Liver (tissue), 10 donors: ENCODE measurements at places on chromosomes 4 and X. TPM values are rescaled to one million over a fixed set of nuclear protein-coding genes. Genes with fewer than 3 reads are reported as not detected.

- DNase-seq, result no peak
Measured at GRCh38 chr4:145277011-145277410, 96.6 kb upstream of the OTUD4 start.

DNA sequence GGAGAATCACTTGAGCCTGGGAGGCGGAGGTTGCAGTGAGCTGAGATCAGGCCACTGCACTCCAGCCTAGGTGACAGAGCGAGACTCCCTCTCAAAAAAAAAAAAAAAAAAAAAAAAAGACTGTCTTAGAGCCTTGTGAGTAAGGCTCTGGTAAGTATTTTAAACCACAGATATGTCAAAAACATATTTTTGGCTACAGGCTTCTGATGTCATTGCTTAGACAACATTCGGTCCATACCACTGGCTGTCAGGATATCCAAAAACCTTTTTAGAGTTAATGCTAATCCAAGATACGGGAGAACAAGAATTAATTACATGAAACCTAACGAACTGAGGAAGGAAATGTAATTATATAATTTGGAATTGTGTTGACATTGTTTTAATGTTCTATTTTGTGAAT is 999.5 kb upstream of the PABPC4L start:
- no peak for DNase-seq

GRCh38 chrX:50615570-50616158 is 145.0 kb upstream of the DGKK start:
- DNase-seq, result no peak

- no peak for DNase-seq
Measured at GRCh38 chr4:45423896-45424295, 697.5 kb upstream of the GNPDA2 start.

GRIA3 gene
- 3.1 TPM for total RNA-seq

CYSLTR1 gene
- total RNA-seq, result 0.50 TPM

- DNase-seq, result no peak
Measured at GRCh38 chr4:81802285-81802846, 330.7 kb upstream of the RASGEF1B start.

GRCh38 chrX:19350941-19351384 is 7.2 kb downstream of the PDHA1 start:
- no peak for DNase-seq

DNA sequence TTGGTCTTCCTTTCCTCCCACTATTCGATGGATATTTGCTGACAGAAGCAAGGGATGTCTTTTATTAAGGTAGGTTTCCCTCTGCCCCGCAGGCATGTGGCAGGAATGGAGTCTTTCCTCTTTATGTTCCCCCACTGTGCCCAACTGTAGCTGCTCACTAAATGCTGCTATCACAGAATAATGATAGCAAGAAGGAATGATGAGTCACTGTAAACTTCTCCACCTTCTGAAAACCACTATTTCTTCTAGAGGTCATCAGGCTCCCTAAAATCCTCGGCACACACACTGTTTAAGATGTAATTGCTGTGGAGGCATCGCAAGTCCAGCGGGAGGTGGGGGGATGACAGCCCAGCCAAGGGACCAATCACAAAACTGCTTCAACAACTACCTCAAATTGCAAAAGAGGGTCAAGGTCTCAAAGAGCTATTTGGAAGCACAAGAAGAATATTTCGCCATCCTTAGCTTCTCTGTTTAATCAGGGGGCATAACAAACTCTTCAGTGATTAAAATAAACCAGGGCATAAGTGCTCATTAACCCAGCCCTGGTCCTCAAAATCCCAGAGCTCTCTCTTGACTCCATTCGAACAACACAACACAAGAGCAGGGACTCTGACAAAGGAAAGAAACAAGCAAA is 13.9 kb downstream of the QDPR start:
- no peak for DNase-seq

DNA sequence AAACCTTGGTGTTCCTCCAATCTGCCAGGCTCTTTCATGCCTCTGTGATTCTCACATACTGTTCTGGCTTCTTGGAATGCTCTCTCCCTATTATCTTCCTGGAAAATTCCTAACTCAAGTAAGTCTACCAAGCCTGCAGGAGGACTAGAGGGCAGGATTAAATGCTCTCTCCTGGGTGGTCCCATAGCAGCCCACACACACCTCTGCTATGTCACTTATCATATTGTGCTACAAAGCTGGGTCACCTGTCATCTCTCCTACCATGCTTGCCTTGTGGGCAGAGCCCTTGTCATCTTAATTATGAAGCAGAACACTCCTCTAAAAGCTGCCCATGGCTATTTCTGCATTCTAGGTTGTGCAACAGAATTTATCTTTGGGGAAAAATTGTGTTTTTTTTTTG is 344.5 kb upstream of the NOCT start:
- DNase-seq, result no peak

BEX1 gene
- total RNA-seq, result 84.0 TPM

DNA sequence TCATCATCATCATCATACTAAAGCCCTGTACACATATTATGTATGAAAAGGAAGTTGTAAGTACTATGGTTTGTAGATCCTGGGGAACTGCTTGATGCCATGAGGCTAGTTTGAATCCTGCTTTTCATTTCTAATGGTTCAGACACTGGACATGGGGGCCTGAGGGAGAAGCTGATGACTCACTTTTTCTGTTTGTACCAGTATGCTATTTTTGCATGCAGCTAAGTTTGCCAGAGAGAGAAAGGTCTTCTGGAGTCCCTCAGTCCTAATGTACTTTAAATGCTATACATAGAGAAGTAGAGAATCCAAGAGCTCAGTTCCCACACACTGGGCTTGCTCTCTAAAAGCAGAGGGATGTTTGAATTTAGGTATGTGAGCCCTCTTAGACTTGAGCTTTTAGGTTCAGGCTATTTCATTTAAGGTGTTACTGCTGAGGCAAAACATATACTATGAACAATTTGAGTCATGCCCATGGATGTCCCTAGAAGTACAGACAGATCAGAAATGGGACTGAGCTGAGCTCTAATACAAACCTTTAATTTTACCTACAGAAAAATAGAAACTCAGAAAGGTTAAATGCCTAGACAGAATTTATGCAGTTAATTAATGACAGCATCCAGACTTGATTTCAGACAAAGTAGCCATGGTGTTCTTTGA is 17.6 kb upstream of the HS3ST1 start:
- DNase-seq, result no peak

DNA sequence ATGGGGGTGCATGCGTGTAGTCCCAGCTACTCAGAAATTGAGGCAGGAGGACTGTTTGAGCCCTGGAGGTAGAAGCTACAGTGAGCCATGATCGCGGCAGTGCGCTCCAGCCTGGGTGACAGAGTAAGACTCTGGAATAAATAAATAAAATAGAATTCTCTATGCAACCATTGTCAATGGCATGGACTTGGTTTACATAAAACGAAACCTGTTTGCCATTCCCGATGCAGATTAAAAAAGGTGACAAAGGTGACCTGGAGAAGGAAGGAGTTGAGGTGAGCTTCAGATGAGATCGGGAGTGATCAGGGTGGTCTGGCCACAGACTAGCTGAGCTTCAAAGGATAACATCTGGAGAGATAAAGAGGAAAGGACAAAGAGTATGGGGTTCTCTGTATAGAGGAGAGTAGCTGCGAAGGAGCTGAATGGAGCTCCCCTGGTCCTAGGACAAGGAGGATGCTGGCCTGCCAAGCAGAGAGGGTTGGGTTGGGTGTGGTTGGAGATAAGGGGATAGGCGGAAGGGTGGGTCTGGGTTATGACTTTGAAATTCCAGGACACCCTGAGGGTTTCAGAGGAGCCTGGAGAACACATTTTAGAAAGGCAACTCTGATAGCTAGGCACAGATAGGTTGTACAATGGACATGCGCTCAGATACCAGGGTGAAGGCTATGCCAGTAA is 98.6 kb downstream of the RBM47 start:
- DNase-seq, result no peak

SLC2A9 gene
- total RNA-seq, result 49.0 TPM

- DNase-seq, result no peak
Measured at GRCh38 chr4:24763631-24764297, 31.6 kb upstream of the SOD3 start.

USP51 gene
- total RNA-seq, result 0.33 TPM

CLNK gene
- under 0.01 TPM for total RNA-seq

DNA sequence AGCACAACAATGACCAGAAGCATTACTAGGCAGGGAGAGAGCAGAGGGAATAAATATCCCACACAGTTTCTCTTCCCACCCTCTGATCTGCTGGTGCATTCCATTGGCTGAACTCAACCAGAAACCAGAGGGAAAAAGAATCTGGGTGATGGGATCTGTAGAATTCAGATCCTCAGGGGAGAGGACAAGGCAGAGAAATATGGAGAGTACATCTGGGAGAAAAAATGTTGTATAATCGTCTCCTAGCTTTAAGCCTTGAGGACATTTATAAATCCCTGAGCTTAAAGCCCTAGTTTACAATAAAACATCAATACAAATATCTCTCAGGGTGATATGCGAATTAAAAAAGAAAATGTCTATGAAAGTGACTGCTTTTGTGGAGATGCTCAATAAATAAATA is 368.1 kb upstream of the MAD2L1 start:
- DNase-seq, result no peak

DNA sequence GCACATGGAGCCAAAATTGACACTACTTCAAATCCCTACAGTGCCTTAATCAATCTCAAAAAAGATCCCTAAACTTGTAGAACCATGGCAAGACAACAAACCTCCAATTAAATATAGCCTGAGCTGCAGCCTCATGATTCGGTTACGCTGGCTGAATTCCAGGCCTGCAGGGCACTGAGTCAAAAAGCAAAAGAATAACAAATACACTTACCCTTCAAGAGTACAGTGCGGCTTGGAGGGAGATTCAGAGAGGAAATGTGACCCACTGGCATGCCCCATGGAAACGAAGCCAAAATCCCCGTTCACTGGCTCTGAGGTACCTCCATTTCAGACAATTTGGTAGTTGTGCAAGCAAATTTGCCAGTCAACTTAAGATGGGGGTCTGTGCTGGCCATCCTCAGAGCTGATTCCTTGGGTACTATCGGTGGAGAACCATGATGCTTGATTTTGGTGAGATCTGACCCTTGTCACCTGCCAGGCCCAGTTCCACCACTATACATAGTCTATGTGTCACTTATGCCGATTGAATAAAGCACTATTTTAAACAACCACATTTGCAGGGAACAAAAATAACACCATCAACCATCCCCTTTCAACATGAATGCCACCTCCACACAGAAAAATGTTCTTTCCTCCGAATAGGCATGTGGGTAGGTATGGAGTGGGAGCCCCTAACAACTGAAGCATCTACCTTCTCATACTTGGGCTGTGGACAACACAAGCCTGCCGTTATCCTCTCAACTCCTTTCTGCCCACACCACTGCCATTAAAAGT is 2.1 kb downstream of the C4orf54 start:
- no peak for DNase-seq

KCNE5 gene
- total RNA-seq, result 0.33 TPM

- DNase-seq, result no peak
Measured at GRCh38 chrX:54891573-54891972, 29.1 kb upstream of the TRO start.

DNA sequence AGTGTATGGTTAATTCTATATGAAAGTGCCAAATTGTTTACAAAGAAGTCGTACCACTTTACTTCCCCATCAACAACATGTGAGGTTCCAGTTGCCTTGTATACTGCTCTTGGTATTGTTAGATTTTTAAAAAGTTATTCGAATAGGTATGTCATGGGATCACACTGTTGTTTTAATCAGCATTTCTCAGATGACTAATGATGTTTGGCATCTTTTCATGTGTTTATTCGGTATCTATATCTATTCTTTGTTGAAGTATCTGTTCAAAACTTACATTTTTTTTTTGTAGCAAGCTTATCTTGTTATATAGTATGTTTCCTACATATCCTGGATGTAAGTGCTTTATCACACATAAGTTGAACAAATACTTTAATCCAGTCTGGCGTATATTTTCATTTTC is 99.4 kb upstream of the MAB21L2 start:
- no peak for DNase-seq

P2RY8 gene
- total RNA-seq, result 4.4 TPM

KCND1 gene
- 0.28 TPM for total RNA-seq
